ENCODE measurements at places on chromosomes 1 and 21. TPM values are rescaled to one million over a fixed set of nuclear protein-coding genes. Genes with fewer than 3 reads are reported as not detected.

- no peaks in the 10 kb centered on the region for H3K4me1 ChIP-seq
- H3K36me3 ChIP-seq: no peaks in the 10 kb centered on the region
- no peak overlapping the region for H3K27ac ChIP-seq
- no peak overlapping the region for H3K4me3 ChIP-seq
- no peak for DNase-seq
Observed at GRCh38 chr1:168894397-168894903, 165.4 kb upstream of the DPT start.

RAB3B gene
- total RNA-seq: 0.05 TPM

GRCh38 chr1:230548357-230548756 is 93.9 kb upstream of the COG2 start:
- DNase-seq: no peak
- peaks cover 4% of the 10 kb centered on the region for H3K27me3 ChIP-seq
- no peak overlapping the region for H3K4me3 ChIP-seq
- H3K4me1 ChIP-seq: peaks cover 5% of the 10 kb centered on the region
- H3K27ac ChIP-seq: no peak overlapping the region

DNA sequence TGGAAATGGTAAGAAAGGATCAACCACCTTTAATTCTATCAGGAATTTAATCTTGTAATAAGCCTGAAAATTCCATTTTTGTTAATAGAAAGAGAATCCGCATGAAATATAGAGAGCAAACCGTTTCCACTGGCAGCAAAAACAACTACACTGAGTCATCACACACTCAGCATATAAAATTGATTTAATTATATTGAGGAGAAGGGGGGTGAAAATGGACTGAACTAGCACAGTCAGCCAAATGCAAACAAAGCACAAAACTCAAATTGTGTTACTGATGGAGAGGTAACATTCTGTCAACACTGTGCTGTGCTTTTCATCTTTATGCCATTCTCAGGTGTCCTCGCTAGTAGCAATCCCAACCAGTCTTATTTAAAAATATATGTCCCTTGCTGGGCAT is 1583.9 kb downstream of the MRPL39 start:
- no peaks in the 10 kb centered on the region for H3K36me3 ChIP-seq
- no peak overlapping the region for H3K27ac ChIP-seq

DNA sequence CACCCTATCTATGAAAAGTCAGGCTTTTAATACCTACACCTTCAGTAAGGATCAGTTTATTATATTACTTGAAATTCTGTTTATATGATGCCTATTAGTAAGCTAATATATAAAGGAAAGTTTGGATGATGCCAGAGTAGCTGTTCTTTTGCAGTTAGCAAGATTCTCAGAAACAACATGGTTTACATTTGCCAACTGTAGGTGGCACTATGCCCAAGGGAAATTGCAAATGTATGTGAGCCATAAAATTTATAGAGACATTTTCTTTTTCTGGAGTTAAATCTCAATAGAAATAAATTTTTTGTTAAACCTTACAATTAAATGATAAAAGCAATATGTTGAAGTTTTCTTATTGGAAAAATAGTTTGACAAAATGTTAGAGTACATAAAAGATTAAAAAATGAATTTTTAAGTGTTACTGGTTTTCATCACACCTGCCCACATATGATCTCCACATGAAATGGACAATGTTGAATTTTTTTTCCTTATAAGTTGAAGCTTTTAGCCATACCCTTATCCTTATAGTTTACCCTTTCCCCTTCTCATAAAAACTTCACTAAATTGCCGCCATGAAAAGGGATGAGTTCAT is 32.1 kb upstream of the EPHX4 start:
- H3K4me3 ChIP-seq: no peak overlapping the region
- H3K27ac ChIP-seq: no peak overlapping the region
- DNase-seq: peak; percentile 2
- peaks cover 10% of the 10 kb centered on the region for H3K27me3 ChIP-seq

DNA sequence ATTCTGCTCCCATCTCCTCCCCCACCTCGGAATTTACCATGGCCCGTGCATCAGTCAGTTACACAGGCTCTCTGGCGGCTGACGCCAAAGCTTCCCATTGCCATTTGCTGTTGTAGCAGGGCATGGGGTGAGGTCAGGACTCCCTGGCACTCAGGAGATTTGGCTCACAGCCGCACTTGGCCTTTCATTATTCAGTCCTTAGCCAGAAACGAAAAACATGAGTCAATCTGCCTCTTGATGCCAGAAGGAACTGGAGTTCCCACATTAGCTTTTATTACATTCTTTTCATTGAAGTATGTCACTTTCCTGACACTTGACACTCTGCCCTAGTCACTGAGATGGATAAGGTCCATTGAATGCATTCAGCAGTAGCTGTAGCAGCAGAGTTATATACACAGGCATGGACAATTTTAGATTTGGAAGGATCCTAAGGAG is 260.6 kb downstream of the CACNA1E start:
- H3K27ac ChIP-seq: no peak overlapping the region
- H3K36me3 ChIP-seq: no peaks in the 10 kb centered on the region
- H3K4me1 ChIP-seq: no peaks in the 10 kb centered on the region
- no peak for DNase-seq
- H3K4me3 ChIP-seq: no peak overlapping the region

GRCh38 chr1:231665101-231665500 is 38.5 kb downstream of the DISC1 start:
- peaks cover 10% of the 10 kb centered on the region for H3K4me1 ChIP-seq
- no peak overlapping the region for H3K4me3 ChIP-seq
- no peak for DNase-seq
- H3K36me3 ChIP-seq: peaks cover 14% of the 10 kb centered on the region
- H3K27ac ChIP-seq: no peak overlapping the region

EXO1 gene
- 52.2 TPM for total RNA-seq

GRCh38 chr1:207798847-207799246 is 47.0 kb downstream of the CD46 start:
- DNase-seq: no peak
- peaks cover 35% of the 10 kb centered on the region for H3K36me3 ChIP-seq
- peaks cover 36% of the 10 kb centered on the region for H3K4me1 ChIP-seq
- H3K4me3 ChIP-seq: peak overlapping the region; percentile 7
- H3K27ac ChIP-seq: peak overlapping the region; percentile 51
- H3K27me3 ChIP-seq: no peaks in the 10 kb centered on the region

DNA sequence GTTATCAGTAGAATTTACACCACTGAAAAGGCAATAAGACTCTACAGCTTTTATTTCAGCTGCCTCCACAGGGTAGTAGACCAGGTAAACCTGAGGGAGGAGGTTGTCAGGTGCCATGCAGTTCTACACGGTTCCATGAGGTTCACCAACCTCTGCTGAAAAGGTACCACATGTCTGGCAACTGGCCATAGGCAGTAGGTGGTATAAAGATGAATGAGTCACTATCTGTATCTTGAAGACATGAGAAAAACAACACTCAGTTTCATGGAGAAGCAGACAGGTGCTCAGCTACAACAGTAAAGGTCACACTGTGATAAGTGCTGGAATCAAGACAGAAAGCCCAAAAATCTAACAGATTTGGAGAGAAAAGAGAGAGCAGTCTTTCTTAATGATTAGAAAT is 145.4 kb downstream of the PTGER3 start:
- H3K27ac ChIP-seq: no peak overlapping the region
- H3K4me3 ChIP-seq: no peak overlapping the region
- no peak for DNase-seq

DNA sequence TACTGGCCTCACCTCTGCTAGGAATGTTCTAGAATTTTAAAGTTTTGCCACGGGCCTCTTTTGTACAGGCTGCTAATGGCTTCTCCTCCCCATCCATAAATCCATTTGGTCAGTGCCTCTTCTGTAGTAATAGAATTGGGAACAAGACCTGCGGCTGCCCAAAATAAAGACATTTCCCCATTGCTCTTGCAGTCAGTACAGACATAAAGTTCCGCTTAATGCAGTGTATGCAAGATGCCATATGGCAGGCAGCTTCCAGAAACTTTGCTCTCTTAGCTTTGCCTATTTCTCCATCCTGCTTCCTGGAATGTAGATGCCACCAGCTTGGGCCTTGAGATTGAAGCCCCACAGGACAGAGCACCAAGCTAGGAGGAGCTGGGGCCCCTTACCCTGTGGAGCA is 3.7 kb upstream of the SLC2A5 start:
- no peak for DNase-seq
- H3K27me3 ChIP-seq: peaks cover 4% of the 10 kb centered on the region
- H3K4me3 ChIP-seq: no peak overlapping the region
- peaks cover 30% of the 10 kb centered on the region for H3K4me1 ChIP-seq
- H3K27ac ChIP-seq: no peak overlapping the region
- no peaks in the 10 kb centered on the region for H3K36me3 ChIP-seq

DNA sequence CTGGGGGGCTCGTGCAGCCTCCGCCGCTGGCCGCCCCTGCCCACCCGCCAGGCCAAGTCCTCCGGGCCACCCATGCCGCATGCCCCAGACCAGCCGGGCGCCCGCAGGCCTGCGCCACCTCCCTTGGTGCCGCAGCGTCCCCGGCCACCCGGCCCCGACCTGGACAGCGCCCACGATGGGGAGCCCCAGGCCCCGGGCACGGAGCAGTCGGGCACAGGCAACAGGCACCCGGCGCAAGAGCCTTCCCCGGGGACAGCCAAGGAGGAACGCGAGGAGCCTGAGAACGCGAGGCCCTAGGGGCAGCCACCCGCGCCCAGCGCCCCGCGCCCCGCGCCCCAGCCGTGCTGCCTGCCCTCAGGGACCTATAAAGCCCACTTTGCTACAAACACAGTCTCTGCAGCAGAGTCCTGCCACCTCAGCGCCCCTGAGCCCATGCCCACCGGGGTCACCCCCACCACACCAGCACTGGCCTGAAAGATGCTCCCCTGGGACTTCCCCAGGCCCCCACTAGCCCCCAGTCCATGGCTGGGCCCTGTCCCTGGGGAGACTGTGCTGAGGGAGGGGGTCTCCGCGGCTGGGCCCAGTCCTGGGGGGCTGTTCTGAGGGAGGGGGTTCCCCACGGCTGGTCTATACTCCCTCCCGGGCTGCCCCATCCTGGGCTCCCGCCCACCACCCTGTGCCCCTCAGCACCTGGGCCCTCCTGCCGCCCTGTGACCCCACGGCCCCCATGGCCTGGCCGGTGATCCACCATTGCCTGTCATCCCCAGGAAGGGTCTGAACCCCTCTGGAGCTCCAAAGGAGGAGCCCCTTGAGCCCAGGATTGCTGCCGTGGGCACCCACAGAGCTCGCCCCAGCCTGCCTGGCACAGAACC is 8.6 kb downstream of the TNFRSF18 start:
- H3K4me1 ChIP-seq: peaks cover 6% of the 10 kb centered on the region
- H3K4me3 ChIP-seq: no peak overlapping the region
- no peak overlapping the region for H3K27ac ChIP-seq

DNA sequence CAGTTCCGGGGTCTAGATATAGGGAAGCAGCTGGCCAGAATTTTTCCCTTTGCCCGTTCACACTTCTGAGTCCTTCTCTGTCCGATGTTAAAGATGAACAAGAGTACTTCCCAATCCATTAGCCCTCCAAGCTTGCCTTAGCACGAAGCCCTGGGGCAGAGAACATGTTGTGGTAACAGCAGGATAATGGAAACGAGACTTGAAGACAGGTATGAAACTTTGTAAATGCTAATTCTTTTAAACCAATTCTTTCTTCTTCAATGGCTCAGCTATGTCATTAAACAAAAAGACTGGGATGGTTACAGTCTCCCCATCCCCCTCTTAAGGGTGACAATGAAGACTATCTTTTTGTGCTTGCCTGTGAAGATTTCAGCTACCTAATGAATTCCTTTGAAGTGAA is 218.5 kb downstream of the PLA2G4A start:
- DNase-seq: no peak
- H3K27me3 ChIP-seq: no peaks in the 10 kb centered on the region
- no peaks in the 10 kb centered on the region for H3K36me3 ChIP-seq
- H3K4me3 ChIP-seq: no peak overlapping the region
- no peaks in the 10 kb centered on the region for H3K4me1 ChIP-seq

GRCh38 chr1:10528066-10529014 is 53.6 kb downstream of the PEX14 start:
- peaks cover 2% of the 10 kb centered on the region for H3K36me3 ChIP-seq
- H3K4me3 ChIP-seq: no peak overlapping the region
- no peak overlapping the region for H3K27ac ChIP-seq
- no peaks in the 10 kb centered on the region for H3K4me1 ChIP-seq
- no peak for DNase-seq

DNA sequence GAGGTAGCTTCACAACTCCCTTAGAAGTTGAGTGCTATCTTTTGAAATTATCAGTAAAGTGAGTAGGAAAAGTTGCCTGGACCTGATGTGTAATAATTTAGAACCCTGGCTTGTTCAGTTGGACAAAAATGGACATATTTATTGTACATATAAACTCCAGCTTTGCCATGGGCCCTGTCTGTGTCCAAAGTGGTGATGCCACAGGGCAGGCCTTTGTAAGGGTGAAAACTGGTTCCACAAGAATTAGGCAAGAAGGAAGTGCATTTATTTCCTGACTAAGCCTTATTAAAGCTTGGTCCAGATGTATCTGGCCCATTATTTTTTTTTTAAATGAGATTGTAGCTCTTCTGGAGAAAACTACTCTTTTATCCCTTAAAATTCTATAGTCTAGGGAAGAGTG is 47.9 kb downstream of the MACO1 start:
- no peak overlapping the region for H3K4me3 ChIP-seq
- DNase-seq: no peak
- no peak overlapping the region for H3K27ac ChIP-seq
- peaks cover 31% of the 10 kb centered on the region for H3K4me1 ChIP-seq
- H3K27me3 ChIP-seq: no peaks in the 10 kb centered on the region

DNA sequence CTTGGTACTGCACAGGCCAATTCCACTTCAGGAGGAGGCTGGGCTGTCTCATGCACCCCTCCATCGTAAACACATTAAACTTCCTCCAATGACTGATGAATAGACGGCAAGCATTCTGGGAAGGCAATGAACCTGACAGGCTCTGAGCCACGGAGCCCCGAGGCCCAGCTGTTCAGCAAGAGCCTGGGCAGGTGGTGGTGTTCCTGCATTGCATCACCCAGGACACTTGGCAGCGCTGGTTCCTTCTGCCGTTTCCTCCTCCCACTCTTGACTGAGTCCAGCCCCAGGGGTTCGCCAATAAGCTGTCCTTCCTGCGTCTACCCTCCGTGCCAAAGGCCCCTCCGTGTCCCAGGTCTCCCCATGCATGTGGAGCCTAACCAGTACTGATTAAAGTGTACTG is 109.8 kb downstream of the JAK1 start:
- H3K4me3 ChIP-seq: no peak overlapping the region
- no peak for DNase-seq

GRCh38 chr1:17304151-17304825 is 3.7 kb upstream of the PADI4 start:
- H3K4me1 ChIP-seq: no peaks in the 10 kb centered on the region
- H3K27me3 ChIP-seq: no peaks in the 10 kb centered on the region
- DNase-seq: no peak

KIF26B gene
- 0.07 TPM for total RNA-seq

GPR3 gene
- total RNA-seq: 3.2 TPM

CRP gene
- total RNA-seq: not detected

AMPD1 gene
- not detected for total RNA-seq
